Activated effector memory CD4-positive, alpha-beta T cell treated with anti-CD3 and anti-CD28 coated beads, Interleukin-2, amount 50 U/mL, for 16 hours (primary cell): ENCODE measurements at places on chromosomes 12 and 14.

DNA sequence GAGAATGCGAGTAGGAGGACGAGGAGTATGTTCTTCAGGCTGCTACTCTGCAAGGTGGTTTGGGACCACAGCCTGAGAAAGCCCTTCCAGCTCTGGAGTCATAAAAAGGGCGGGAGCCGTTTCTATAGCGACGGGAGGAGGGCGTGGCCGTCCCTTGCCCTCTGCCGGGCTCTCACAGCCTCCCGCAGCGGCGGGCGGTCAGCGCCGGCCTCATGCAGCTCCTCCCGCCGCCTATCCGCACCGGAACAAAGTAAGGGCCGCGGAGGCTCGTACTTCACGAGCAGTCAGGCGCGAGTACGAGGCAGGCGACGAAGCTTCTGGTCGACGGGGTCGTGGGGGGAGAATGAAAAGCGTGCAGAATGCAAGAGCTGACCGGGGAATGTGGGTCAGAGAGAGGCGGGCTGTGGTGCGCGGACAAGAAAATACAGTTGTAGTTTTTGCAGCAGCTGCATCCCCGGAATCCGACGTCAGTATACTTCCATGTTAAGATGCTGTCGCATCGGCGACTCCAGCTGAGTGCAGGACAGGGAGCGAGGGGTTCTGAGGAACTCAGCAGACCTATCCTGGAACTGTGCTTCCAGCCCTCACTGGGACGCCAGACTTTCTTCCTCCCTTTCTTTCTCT lies at the start of gene DYRK4:
TSS of gene DYRK4 (plus strand) at position 175 of the 624 bp plus-strand sequence. CDS start at position 213, 38 bp downstream.
- no peak for DNase-seq

GRCh38 chr14:103155826-103156394 lies 32.6 kb downstream of the TNFAIP2 start:
- DNase-seq, result no peak

GRCh38 chr14:51527073-51527472 lies 124.6 kb upstream of the FRMD6 start:
- no peak for DNase-seq

GRCh38 chr12:114447274-114447716 lies 41.4 kb upstream of the TBX5 start:
- DNase-seq, result no peak

DNA sequence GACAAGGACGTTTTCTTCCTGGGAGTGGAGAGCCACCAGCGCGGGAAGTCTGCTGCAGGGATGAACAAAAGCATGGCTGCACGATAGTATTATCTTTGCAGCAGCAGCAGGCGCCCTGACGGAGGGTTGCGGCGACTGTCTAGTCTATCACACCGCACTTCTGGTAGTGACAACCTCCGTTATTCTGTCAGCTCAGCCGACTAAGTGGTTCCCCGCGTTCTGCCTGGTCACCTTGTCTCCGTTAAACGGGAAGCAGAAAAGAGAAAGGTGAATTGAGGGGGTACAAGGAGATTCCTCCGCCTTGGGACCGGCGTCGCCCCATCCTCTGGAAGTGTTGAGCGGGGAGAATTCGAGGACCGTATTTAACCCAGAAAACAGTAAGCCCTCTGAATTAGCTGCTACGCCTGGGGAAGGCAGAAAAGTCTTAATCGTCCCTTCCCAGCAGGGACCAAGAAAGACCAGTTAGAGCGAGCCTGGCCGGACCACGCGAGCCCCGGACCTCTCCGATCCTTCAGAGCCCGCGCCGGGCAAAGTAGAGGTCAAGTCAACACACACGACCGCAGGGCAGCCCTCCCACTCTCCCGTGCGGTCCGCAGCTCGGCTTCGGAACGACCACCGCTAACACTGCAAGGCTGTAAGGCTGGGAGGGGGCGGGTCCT lies 536 bp upstream of the DAAM1 start:
- peak; percentile 76 for DNase-seq

DNA sequence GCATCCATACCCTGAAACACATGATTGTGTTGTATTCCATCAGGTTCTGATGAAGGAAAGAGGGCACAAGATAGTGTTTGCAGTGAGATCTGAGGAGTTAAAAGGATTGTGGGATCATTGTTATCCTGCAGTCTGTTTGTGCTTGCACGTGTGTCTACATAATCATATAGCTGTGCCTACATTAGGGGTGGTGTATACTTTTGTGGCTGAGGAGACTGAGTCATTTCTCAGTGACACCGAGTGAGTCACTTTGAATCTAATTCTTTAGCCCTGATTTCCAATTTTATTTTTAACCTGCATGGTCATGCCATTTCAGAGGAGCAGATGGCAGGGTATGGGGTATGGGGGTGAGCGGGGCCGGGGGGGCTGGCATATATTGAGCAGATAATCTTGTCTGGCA lies 133.2 kb downstream of the ANO4 start:
- no peak for DNase-seq

DNA sequence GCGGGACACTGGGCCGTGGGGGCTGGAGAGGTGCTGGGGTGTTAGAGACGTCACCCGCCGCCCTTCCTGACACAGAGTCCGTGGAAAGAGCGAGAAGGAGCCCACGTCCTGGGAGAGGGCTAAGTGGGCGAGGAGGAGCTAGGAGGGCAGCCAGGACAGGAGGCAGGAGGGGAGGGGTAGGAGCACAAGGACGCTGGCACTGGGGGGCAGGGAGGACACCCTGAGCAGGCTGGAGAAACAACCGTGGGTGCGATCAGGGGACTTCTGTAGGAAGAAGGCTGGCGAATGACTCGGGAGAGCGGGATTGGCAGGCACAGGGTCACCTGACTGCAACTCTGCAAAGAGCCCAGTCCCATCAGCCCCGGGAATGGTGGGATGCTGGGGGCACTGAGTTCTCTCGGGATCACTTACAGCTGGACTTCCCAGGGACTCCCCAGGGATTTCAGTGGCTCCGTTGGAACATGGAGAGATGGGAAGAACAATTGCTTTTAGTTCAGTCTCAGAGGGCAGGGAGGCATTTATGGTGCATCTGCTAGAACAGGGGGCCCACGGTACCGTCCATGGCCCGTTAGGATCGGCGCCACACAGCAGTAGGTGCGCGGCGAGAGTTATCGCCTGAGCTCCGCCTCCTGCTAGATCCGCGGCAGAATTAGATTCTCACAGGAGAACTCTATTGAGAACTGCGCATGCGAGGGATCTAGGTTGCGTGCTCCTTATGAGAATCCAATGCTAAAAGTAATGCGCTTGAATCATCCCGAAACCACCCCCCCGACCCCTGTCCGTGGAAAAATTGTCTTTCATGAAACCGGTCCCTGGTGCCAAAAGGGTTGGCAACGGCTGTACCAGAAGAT lies 24.3 kb downstream of the UBR7 start:
- DNase-seq, result no peak

DNA sequence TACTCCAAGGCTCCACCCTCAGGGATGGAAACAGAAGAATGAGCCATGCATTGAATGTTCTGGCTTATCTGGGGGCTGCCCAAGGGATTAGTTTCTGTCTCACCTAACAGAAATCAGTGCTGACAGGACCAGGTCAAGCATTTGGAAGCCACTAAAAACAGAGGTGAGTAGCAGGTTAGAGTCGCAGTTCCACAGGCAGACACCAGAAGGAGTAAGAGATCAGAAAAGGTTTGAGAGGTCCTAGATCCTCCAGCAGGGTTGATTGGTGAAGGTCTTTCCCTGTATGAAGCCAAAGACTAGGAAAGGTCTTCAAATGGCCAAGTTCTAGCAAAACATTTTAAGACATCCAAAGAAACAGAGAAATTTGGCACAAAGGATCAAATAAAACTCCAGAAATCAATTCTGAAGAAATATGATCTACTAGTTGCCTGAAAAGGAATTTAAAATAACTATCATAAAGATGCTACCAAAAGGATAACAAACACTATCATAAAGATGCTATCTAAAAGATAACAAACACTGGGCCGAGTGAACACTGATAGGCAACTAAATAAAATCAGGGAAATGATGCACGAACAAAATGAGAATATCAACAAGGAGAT lies 19.5 kb upstream of the TTC9 start:
- DNase-seq, result peak; percentile 75

- DNase-seq, result no peak
These were observed 37.2 kb upstream of the C14orf132 start for GRCh38 chr14:96001866-96002497.

DNA sequence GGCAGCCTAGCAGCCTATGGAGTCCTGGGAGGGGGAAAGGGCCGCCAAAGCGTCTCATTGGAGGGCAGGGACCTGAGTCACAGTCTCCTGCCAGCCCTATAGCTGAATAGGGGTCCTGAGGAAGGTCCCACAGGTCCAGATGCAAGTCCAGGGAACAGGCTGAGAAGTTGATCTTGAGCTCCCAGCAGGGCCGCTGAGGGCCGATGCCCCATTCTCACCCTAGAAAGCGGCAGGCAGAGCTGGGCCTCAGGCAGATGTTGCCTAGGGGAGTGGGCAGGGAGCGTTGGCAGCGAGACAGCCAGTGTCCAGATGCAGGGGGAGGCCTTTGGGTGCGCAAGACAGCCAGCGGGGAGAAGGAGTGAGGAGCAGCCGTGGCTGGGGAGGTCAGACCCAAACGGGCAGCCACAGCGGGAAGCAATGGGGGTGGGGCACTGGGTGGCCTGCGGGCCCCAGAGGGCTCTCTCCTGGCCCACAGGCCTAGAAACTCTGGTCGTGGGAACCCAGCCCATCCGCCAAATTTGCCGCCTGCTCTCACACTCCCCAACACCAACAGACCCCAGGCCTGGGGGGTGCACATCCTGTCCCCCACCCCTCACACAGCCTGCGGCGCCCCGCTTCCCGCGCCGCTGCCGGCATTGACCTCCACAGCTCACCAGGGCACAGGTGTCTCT lies 1.1 kb downstream of the HDAC7 start:
- peak; percentile 74 for DNase-seq

- peak; percentile 36 for DNase-seq
These were observed 66.2 kb downstream of the PRMT8 start for GRCh38 chr12:3557116-3557697.

DNA sequence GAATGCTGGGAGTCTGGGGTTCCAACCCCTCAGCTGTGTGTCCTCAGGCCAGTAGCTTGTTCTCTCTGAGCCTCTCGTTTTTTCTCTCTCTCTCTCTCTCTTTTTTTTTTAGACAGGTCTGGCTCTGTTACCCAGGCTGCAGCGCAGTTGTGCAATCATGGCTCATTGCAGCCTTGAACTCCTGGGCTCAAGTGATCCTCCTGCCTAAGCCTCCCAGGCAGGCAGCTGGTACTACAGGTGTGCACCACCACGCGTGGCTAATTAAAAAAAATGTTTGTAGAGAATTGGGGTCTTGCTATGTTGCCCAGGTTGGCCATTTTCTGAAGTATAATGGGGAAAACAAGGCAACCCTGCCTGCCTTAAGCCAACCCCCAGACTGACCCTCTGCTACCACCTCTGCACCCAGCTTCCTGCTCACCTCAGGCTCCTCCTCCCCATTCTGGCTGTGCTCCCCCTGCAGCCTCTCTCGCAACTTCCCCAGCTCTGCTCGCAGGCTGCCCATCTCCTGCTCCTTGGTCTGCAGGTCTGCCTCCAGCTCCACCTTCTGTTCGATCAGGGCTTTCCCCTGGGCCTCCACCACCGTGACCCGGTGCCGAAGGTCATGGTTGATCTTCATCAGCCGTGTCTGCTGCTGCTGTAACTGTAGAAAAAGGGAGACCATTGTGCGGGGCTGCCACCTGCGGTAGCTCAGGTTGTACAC lies 35.2 kb downstream of the RILPL1 start:
- no peak for DNase-seq

GRCh38 chr14:75626396-75626795 lies 34.3 kb downstream of the ERG28 start:
- no peak for DNase-seq

DNA sequence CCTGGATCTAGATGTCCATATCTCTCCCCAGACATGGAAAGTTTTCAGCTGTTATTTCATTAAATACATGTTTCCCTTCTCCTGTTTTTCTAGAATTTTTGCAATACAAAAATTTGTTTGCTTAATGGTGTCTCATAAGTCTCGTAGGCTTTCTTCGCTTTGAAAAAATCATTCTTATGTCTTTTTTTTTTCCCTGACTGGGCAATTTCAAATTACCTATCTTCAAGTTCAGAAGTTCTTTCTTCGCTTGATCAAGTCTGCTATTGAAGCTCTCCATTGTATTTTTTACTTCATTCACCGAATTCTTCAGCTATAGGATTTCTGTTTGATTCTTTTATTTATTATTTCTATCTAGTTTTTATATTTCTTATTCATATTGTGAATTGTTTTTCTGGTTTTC lies 130.2 kb upstream of the WSCD2 start:
- no peak for DNase-seq

- DNase-seq, result no peak
These were observed 200.1 kb upstream of the MGAT4C start for GRCh38 chr12:86456241-86456640.

GRCh38 chr12:96034621-96035282 lies 635 bp downstream of the LTA4H start:
- peak; percentile 63 for DNase-seq

GRCh38 chr12:130495156-130495555 lies 157.5 kb downstream of the PIWIL1 start:
- no peak for DNase-seq

GRCh38 chr12:22228022-22228875 lies 106.3 kb downstream of the ST8SIA1 start:
- no peak for DNase-seq

- no peak for DNase-seq
These were observed 6.2 kb downstream of the IRAK3 start for GRCh38 chr12:66195242-66195641.

GRCh38 chr12:131055596-131056233 lies 102.0 kb downstream of the ADGRD1 start:
- peak; percentile 2 for DNase-seq

GRCh38 chr12:131365821-131366260 lies 345.0 kb upstream of the SFSWAP start:
- peak; percentile 43 for DNase-seq

- DNase-seq, result no peak
These were observed 179.2 kb downstream of the PELI2 start for GRCh38 chr14:56297449-56297848.

DNA sequence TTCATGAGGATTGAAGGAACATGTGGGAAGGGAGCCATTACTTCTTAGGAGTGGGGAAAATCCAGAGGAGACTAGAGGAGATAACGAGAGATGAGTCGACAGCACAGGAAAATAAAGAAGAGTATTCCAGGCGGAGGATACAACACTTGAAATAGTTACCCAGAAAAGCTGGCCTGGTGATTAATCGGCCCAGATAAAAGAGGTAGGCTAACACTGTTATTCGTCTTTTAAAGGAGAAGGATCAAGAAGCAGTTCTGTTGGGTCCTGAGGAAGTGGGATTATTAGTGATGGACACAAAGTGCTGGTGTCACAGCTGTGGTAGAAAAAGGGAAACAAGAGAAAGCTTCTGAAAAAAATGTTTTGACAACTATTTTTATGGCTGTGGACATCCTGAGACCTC lies 425.3 kb downstream of the ZFP36L1 start:
- no peak for DNase-seq
